ENCODE measurements at places on chromosomes 4 and X.

GRCh38 chr4:168787801-168788595 is 222.1 kb downstream of the CBR4 start:
- no peak for DNase-seq

GRCh38 chr4:70449220-70449619 is 22.8 kb upstream of the MUC7 start:
- DNase-seq = no peak

DNA sequence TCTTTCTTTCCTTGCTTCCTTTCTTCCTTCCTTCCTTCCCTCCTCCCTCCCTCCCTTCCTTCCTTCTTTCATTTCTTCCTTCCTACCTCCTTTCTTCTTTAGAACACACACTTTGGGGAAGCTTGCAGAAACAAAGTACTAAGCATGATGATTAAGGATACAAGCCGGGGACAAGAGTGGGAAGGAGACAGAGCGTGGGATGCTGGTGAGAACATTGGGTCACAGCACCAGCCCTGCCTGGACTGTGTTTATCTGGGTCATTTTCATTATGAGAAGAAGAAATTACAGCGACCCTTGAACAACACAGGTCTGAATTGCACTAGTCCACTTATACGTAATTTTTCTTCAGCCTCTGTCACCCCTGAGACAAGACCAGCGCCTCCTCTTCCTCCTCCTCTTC is 169.3 kb upstream of the TBL1X start:
- DNase-seq = no peak

GRCh38 chr4:152983221-152983620 is 47.1 kb downstream of the FHDC1 start:
- DNase-seq = no peak

- DNase-seq = no peak
These were observed 25.4 kb downstream of the SORCS2 start for GRCh38 chr4:7217474-7218321.

DNA sequence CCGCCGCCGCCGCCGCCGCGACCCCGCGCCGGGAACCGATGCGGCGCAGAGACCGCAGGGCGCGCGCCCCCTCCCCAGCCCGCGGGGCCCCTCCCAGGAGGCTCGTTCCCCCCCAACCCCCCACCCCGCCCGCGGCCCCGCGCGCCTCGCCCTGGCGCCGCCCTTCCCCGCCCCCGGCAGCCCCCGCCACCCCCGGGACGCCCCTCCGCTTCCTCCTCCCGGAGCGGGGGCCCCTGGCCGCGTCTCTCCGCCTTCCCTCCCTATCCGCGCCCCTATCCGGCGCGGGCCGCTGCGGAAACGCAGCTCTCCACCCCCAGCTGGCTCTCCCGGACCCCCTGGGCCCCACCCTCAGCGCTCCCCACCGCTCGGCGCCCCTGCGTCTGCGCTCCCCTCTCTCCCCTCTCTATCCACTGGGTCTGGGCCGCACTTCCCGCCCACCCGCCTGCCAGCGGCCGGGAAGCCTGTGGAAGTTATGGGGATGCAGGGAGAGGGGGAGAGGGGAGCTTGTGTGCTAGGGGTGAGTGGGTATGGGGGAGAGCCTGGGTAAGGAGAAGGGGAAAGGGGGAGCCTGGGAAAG is at the start of gene TMEM271:
TMEM271 (minus strand) TSS at position 51 of the 577 bp plus-strand sequence. CDS start 233 bp downstream, outside the sequence.
- DNase-seq = no peak

DNA sequence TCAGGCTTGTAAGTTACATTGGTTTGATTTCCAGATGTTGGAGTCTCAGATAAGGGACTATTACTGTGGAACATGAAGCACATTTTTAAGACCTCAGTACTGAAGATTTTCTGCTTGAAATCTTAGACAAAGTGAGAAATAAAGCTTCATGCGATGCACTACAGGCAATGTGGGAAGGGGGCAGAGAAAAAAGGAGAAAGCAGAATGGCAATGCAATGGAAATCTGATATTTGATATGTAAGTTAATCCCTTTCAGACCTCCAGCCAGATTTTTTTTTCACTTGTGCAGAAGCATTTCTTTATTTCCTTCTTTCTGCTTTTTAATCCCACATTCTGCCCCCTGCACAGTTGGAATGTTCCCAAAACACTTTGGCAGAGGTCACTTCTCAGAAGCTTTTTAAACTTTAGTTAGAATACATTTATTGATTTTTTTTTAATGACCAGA is 174.3 kb downstream of the ADGRL3 start:
- no peak for DNase-seq

DNA sequence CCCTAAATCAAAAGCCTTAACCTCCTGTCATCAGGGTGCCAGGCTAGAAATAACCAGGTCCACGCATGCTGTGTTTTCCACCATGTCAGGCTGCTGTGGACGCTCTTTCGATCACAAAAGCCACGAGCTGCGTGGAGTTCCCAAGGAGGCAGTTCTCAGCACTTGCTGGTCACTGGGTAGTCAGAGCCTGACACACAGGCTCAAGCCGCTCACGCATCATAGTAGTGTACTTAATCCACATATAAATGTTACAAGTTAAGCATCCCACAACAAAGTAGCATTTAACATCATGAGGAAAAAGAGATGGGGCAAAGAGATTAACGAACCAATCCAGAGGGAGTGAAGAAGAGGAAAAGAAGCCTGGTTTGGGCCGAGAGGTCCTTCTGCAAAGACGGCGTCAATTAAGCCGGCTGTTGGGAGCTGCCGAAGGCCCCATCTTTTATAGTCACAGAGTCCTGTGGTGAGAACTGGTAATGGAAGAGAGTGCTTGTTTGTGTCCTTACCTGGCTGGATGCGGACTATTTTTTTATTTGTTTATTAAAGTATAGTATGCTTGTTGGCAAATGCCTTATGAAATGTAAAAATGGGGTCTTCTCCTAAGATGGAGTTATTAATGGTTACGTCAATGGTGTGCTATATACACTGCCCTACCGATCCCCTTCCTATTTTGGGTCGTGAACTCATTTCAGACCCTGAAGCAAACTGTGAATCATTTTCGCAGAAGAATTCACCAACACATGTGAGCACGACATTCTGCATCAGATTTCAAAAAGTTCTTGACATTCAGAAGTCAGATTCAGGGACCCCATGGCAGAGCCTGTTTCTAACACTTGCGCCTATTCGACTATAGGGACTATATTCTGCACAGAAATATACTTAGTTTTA is 675 bp downstream of the PRIMPOL start:
- DNase-seq = no peak

DNA sequence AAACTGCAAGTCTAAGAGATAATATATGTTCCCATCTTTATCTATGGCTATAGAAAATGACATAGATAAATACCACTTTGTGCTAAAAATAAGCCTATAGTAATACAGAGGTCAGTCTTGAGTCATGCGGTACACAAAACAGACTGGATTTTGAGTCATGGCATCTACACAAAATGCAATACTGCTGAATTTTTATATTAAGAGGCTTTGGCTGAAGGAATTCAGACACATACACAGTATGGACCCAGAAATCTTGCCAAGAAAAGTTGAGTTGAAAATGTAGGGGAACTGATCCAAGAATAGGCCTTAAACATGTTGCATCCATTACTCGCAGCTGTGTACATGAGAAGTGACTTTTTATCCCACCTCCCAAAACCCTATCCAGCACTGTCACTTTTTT is 184.4 kb downstream of the TENM3 start:
- DNase-seq = no peak

DNA sequence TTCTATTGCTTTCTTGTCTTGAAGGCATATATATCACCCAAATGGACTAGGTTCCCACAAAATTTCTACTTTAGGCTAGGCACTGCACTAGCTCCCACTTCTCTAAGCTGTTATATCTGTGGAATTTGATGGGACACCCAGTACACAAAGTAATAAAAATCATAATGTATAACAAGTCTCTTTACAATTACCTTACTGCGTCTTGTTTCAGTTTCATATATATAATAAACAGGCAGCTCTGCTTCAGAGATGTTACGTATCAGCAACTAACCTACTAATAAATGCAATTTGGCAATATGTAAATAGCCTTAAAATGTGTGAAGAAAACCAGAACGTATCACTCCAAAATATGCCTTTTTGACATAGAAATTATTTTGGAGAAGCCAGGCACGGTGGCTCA is 42.0 kb upstream of the UGDH start:
- DNase-seq = no peak

DNA sequence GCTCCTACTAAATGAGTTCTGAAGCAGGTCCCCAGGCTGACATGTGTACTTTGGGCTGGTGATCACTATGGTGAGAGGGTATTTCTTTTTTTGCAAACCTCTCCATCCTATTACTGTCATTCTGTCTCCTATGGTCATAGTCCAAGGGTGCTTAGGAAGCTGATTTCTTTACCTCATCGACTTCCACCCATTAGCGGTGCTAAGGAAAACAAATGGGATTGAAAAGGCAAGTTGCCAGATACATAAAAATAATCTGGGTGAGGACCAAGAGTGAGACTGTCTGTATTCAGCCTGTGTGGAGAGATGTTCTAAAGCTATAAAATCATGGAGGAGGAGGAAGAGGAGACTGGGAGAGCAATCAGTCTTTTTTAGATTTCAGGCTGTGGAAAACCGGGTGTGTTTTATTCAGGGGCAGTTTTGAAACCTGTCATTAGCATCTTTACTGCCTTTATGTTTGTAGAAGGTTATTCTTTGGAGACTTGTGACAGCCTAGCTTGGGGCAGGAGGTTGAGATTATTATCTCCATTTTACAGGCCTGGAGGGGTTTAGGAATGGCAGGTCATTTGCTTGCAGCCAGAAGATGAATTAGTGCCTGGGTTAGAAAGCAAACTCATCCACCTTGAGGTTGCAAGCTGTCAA is 1.9 kb downstream of the TMEM164 start:
- DNase-seq = no peak

DNA sequence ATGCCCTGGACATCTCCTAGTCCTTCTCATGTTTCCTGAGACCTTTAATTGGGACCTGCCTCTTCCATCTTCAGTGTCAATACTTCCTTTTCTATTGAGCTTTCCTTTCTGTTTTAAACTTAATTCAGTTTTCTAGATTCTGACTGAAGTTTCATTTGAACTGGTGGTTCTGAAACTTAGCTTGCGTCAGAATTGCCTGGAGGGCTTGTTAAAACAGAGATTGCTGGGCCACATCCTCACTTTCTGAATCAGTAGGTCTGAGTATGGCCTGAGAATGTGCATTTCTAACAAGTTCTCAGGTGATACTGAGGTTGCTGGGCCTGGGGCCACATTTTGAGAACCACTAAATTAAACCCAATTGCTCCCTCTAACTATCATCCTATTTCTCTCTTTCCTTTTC is 152.1 kb upstream of the DGKK start:
- no peak for DNase-seq

GRCh38 chrX:122565952-122566351 is 618.1 kb upstream of the GRIA3 start:
- DNase-seq = no peak

- no peak for DNase-seq
These were observed 44.1 kb downstream of the WDR1 start for GRCh38 chr4:10072420-10073017.

DNA sequence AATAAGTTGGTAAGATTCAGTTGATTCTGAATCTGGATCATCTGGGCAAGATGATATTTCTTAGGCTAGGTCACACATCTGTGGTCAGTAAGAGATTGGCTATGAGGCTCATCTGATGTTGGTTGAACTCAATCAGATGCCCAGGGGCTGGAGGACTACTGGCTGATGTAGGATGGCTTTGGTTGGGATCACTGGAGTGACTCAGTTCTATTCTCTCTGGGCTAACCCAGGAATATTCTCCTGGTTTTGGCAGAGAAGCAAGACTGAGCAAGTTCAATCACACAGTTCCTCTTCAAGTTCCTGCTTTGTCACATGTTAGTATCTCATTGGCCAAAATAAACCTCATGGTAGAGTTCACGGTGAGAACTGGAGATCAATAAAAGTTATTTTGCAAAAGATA is 902.3 kb upstream of the SLIT2 start:
- DNase-seq = no peak

GRCh38 chr4:42397635-42398170 is 415 bp downstream of the SHISA3 start:
- no peak for DNase-seq

- no peak for DNase-seq
These were observed 100.9 kb upstream of the WDFY3 start for GRCh38 chr4:85067342-85067741.

- no peak for DNase-seq
These were observed 389.5 kb upstream of the GRID2 start for GRCh38 chr4:91914176-91914804.

- no peak for DNase-seq
These were observed 470.8 kb downstream of the NKX6-1 start for GRCh38 chr4:84028340-84028739.

DNA sequence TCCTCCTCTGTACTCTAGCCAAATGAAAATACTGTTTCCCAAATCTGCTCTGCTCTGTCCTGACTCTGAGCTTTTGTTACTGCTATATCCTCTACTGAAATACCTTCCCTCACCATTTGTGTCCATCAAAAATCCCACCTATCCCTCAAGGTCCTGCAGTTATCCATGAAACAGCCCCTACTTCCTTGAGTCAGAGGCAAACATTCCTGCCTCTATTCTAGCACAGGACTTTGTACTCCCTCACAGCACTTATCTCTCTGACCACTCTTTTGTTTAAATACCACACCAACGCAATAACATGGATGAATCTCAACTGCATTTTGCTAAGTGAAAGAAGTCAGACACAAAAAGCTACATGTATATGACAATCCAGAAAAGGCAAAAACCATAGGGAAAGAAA is 10.5 kb upstream of the RNF128 start:
- DNase-seq = no peak

- no peak for DNase-seq
These were observed 32.2 kb downstream of the LNX1 start for GRCh38 chr4:53559021-53559620.

- no peak for DNase-seq
These were observed 161.2 kb upstream of the UBQLN2 start for GRCh38 chrX:56402207-56402606.

- DNase-seq = no peak
These were observed 177.3 kb upstream of the FAT1 start for GRCh38 chr4:186900984-186901383.

- DNase-seq = no peak
These were observed 193.2 kb downstream of the PTTG2 start for GRCh38 chr4:38153387-38153760.

DNA sequence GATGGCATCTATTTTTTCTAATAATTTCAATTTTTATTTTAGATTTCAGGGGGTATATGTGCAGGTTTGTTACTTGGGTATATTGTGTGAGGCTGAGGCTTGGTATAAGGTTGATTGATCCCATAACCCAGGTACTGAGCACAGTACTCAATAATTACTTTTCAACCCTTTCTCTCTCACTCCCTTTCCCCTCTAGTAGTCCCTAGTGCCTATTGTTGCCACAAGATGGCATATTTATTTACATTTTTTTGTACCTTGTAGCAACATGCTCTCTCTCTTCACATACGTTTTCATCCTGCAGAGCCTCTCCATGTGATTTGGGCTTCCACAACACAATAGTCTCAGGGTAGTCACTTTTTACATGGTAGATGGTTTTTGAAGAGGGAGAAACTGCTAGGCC is 172.0 kb downstream of the ATOH1 start:
- no peak for DNase-seq

DNA sequence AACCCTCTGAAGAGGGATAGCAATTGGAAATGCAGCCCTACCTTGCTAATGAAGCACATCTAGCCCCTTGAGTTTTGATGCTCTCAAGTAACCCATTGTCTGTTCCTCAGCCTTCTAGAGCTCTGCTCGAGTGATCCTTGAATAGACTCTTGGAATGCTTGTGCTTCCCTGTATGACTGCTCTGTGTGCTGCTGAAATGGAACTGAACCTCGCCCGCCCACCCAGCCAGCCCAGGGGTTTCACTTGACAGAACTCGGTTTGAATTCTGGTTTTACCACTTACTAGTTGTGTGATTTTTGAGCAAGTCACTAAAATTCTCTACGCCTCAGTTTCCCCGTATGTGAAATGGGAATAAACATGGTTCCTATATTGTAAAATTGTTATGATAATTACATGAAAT is 77.1 kb downstream of the MID2 start:
- DNase-seq = no peak

GRCh38 chrX:41482154-41482850 is 35.2 kb downstream of the NYX start:
- DNase-seq = no peak

Data from vagina (tissue), 2 donors.